ENCODE measurements at places on chromosomes 12 and 14.

DNA sequence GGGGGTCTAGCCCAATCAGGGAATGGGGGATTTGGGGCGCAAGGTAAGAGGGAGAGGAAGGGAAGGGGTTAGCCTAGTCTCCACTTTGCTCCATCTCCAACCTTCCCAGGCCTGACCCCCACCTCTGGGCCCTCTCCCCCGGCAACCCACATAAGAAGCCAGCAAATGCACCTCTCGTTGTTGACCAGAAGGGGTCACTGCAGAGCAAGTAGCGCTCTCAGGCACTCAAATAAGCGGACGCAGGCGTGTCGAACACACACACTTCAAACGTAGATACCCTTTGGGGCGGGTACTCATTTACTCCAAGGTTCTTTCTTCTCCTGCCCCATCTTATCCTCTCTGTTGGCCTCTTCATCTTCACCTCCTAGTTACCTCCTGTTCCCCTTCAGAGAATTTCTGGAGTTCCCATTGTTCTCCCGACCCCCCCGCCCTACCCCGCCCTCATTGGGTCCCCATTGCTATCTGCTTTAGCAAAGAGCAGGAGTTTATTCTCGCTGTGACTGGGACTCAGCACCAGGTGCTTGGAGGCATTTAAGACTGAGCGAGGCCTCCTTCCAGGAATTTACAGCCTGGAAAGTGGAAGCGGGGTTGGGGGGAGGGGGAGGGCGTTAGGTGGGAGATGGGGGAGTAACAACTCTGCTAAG lies 1.5 kb upstream of the SRRM4 start:
- peak; percentile 73 for DNase-seq

DNA sequence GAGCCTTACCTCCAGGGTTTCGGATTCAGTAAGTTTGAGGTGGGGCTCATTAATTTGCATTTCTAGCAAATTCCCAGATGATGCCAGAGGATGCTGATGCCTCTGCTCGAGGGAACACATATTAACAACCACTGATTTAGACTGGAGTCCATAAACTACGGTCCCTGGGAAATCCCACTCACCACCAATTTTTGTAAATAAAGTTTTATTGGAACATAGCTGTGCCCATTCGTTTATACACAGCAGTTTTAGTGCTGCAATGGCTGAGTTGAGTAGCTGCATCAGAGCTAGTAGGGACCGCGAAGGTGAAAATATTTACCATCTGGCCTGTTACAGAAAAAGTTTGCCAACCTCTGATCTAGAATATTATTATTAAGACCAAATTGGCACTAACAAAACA lies 73.8 kb downstream of the DNAI7 start:
- DNase-seq: no peak

- DNase-seq: no peak
Observed at GRCh38 chr12:60014436-60014835, 418.6 kb downstream of the SLC16A7 start.

DNA sequence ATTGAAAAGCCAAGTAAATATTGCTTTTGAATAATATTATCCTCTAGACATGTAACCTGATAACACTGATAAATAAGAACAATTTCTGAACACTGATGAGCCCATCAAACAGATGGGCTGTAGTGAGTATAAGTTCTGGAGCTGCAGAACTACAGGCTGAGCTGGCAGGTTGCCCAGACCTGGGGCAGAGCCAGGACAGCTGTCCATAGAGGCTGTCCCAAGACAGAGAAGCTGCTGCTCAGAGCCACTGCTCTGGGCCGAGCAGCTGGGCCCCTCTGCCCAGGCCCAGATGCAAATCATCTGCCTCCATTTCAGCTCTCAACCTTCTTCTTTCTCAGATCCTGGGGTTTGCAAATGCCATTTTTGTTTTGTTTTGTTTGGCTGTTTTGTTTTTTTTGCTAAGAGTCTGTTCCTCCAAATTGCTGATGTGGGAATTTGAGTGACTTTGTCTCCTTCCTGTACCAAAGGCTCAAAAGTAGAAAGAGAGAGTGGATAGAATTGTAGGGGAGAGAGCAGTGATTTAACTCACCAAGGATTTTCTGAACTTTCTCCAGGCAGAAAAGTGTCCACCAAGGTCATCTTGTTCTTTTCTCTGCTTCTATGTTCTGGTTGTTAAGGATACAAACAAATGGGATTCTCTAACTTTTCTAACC lies 4.0 kb upstream of the TESPA1 start:
- DNase-seq: no peak

DNA sequence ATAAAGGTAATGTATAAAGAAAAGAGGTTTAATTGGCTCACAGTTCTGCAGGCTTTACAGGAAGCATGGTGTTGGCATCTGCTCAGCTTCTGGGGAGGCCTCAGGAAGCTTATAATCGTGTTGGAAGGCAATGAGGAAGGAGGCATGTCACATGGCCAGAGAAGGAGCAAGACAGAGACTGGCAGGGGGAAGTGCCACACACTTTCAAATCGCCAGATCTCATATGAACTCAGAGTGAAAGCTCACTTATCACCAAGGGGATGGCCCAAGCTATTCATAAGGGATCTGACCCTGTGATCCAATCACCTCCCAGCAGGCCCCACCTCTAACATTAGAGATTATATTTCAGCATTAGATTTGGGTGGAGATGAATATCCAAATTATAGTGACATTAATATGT lies 26.3 kb downstream of the LDHB start:
- DNase-seq: no peak

DNA sequence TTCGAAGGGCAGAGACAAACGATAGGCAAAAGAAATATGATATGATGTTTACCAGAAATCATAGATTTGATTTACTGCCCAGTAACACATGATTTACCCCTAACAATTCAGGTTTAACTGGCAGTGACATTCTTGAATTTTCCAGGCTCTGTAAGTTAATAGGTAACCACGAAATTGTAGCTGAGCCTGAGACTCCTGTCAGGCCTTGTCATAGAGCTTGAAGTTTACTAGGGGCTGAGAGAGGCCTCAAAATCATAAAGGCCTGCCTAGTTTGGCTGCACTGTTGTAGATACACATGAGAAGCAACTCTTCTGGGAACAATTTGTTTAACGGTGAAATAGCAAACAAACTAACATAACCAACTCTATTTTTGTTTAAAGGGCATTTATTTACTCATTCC lies 3.3 kb downstream of the ERP27 start:
- DNase-seq: no peak

DNA sequence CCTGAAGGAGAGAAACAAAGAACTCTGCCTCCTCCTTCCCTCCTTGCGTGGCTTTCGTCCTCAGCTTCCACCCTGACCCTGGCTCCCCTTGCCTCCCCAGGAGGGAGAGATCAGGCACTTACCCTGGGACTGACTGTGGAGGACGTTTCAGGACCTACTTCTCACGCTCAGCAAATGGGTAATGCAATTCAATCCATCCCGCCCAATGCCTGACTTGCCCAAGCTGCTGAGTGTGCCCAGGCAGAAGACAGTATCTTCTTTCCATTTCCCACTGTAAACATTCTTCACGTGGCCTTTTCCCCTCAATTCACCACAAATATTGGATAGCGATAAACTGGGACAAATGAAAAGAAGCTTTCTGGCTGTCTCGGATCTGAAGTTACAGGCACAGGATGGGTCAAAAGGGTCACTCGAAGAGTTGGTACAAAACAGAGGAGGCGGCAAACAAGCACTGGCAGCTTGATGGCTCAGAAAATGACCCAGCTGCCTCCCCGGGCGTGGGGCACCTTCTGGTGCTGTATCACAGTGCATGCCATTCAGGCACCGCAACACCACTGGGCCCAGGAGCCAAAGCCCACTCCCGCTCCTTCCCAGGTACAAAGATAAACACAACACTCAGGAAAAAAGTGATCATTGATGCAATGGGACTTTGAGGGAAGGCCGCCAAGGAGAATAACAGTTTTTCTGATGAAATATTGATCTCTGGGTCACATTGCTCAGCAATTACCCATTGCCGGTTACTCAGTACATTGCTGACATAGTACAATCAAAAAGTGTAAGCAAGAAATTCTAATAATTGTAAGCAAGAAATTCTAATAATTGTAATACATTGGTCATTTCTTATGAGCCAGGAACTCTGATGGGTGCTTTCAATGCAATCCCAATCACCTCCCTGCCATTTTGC lies 65.8 kb downstream of the TRIM9 start:
- no peak for DNase-seq

DNA sequence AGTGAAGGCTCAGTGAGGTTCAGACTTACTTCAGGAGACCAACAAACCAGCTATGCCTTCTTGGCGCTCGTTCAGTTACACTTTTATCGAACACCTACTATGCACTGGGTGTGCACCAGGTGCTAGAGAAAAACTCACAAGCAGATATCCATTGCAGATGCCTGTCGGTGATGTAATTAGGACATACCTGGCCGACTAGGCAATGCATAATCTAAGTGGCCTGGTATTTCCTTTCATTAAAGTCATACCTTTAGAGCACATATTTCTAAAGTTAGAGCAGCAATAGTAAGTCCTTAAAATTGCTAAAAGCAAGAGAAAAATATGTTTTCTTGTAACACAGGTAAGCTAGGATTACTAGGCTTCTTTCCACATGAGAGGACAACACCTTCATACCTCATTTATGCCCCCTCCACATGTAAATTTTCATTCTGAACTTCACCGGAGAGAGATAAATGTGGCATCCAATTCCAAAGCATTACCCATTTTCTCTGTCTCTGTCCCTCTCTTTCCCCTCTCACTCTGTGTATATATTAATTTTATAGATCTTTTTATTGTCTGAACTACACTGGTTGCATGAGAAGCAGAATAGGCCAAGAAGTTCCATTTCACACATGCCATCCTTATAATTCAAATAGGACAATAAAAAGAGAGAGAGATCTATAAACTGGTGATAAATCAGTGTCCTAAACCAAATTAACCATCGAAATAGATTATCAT lies 242.2 kb downstream of the SPTSSA start:
- DNase-seq: no peak

DNA sequence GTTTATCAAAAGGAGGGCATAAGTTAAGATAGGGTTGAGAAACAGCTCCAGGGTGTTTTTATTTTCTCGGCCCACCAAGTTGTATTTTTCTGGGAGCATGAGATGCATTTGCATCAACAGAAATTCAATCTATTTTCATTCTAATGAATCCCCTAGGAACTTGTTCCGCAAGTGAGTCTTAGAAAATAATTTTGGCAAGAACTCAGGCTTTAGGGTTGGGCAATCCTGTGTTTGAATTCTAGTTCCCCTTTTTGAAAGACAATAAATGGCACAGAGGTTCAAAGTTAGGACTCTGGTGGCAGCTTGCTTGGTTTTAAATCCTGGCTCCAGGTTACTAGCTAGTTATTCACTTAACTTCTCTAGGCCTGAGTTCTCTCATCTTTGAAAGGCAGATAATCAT lies 23.7 kb downstream of the SLC5A8 start:
- DNase-seq: no peak

- DNase-seq: no peak
Observed at GRCh38 chr12:75554556-75554880, 43.1 kb upstream of the KRR1 start.

DNA sequence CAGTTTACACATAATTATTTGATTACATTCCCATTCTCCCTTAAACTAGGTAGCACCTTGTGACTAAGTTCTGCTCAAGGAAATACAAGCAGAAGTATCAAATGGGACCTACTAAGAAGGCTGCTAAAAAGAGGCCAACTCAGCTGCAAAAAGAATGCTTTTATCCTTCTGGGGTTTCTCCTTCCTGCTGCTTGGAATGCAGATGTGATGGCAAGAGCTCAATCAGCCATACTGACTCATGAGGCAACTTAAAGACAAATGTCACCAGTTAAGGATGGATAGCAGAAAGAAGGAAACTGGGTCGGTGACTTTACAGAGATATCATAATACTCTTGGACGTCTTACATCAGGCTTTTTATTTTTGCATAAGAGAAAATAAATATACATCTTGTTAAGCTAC lies 38.0 kb upstream of the RAP1B start:
- no peak for DNase-seq

GRCh38 chr14:76100236-76100635 lies 51.5 kb upstream of the GPATCH2L start:
- DNase-seq: no peak

- no peak for DNase-seq
Observed at GRCh38 chr12:65200007-65200665, 30.8 kb downstream of the LEMD3 start.

DNA sequence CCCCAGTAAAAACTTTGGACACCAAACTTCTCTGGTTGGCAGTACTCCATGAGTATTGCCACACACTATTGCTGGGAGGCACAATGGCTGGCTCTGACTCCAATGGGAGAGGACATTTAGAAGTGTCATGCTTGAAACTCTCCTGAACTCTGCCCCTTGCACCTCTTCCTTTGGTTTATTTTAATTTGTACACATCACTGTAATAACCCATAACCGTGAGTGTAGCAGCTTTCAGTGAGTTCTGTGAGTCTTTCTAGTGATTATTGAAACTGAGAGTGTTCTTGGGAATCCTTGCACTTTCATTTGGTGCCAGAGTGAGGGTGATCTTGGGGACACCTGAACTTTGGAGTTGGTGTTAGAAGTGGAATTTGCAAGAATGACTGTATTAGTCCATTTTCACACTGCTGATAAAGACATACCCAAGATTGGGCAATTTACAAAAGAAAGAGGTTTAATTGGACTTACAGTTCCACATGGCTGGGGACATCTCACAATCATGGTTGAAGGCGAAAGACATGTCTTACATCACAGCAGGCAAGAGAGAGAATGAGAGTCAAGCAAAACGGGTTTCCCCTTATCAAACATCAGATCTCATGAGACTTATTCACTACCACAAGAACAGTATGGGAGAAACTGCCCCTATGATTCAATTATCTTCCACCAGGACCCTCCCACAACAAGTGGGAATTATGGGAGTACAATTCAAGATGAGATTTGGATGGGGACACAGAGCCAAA lies 41.3 kb upstream of the CEP83 start:
- no peak for DNase-seq

GRCh38 chr12:104986022-104986941 lies at the start of gene NOPCHAP1:
TSS of gene NOPCHAP1 (plus strand) at chr12:104986316. CDS start at chr12:104986353, 37 bp downstream.
- DNase-seq: peak; percentile 87

DNA sequence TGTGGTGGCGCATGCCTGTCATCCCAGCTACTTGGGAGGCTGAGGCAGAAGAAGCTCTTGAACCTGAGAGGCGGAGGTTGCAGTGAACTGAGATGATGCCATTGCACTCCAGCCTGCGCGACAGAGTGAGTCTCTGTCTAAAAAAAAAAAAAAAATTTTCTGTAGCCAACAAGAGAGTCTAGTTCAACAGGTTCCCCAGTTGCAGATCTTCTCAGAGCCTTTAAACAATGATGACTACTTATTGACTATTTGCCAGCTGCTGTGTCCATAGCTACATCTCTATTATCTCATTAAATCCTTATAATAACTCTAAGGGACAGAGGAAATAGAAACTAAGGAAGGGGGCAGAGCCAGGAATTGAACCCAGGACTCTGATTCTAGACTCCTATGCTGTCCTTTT lies 15.2 kb upstream of the MYL2 start:
- no peak for DNase-seq

GRCh38 chr12:52444647-52445595 lies 7.0 kb downstream of the KRT6B start:
- no peak for DNase-seq

DNA sequence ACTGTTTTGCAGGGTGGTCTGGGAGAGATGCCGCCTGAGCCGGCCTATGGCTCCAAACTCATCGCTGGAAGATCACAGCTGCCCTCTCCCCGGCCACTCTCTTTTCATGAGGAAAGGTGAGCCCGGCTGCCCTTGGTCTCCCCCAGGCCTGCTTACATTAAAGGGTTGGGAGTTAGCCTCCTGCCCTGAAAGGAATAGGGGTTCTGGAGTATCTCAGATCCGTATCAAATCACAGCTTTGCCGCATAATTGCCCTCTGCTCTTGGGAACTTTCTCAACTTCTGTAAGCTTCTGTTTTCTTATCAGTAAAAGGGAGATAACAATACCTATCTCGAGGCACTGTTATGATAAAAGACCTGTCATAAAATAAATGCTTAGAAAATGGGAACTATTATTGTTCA lies 17.6 kb downstream of the PHLDA1 start:
- DNase-seq: no peak
